T-helper 1 cell (primary cell): ENCODE measurements at places on chromosomes 13 and 19.

DNA sequence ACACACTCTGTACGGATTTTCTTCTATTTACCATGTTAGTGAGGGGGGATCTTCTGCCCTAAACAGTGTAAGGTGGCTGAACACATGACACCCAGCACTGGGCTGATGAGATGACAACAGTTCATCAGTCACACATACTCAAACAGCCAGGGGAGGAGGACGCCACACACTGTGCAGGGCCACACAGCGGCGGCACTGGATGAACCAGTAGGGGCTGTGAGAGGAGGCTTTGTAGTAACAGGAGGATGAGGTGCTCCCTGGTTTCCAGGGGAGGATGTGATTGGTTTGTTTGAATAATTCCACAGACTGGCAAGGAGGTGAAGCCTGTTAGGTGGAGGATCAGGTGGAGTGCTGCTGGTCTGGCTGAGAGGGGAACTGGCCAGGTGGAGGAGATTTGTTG is 16.3 kb upstream of the GTF3A start:
- DNase-seq, result no peak

GRCh38 chr13:99371956-99372355 is 64.8 kb upstream of the GPR183 start:
- peak; percentile 69 for DNase-seq

- DNase-seq, result peak; percentile 10
These were observed 609 bp downstream of the ZAR1L start for GRCh38 chr13:32314271-32315237.

- no peak for DNase-seq
These were observed 165.2 kb downstream of the SHISA2 start for GRCh38 chr13:25886438-25887214.

- DNase-seq, result peak; percentile 37
These were observed 22.2 kb downstream of the SIGLEC5 start for GRCh38 chr19:51607920-51608562.

DNA sequence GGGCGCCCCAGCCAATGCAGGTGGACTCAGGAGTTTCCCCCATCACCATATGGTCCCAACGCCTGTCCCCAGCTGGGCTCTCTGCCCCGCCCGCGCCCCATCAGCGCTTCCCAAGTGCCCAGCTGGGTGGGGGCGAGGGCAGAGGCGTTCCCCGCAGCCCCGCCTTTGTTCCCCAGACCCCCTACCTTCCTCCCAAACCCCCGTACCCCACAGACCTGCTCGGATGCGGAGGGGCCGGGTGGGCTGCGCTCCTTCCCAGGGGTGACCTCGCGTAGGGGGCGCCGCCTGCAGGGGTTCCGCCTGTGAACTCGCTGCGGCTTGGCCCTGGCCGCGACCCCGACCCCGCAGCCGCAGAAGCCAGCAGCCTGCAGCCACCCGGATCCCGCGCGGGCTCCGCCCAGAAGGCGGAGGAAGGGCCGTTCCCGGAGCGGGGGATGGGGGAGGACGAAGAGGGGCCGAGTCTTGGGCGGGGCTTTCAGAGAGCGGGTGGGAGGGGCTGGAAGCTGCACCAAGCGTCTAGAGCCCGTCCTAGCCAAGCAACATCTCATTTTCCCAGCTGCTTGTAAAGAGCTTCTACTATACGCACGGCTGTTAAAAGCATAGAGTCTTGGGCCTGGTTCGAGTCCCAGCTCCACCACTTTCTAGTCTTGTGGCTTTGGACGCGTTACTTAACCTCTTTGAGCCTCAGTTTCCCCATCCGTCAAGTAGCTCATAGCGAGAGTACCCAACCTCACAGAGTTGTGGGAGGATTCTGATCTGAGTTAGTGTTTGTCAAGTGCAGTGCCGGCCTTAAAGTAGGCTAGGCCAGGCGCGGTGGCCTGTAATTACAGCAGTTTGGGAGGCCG is at the start of gene RAB3D:
TSS of gene RAB3D (minus strand) at position 404 of the 845 bp plus-strand sequence. CDS start 2,258 bp downstream, outside the sequence.
- DNase-seq, result peak; percentile 72

DNA sequence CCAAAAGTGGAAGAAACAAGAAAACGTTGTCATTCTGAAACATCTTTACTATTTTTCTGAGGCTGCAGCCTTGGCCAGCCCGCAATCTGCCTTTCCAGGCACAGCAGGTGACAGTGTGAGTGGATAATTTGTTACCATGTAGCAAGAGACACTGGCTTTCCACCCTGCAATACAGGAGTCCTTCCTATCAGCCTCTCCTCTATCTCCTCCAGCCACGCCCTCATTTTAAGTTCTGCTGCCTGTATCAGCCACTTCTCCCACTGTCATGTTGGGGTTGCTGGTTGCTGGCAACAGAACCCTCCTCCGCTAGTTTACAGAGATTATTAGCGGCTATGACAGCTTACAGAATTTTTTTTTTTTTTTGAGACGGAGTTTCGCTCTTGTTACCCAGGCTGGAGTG is 7.7 kb upstream of the LGALS7 start:
- no peak for DNase-seq

DNA sequence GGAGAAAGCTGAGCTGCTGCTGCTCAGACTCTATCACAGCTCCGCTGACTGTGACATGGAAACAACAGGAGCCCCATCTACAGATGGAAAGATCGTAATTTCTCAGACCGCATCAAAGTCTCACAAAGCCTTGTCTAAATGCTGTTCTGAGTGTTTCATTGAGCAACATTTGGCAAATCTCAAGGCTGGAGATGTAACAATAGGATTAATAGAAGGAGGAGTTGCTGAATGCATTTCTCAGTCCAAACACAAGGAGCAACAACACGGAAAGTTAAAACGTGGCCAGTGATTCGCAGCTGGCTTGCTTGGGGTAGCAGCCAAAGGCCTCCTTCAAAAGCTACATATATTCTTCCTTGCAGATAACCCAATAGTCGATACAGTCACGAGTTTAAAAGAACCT is 55.7 kb downstream of the MRPL57 start:
- DNase-seq, result no peak

GRCh38 chr13:38419312-38419873 is 69.7 kb downstream of the UFM1 start:
- DNase-seq, result no peak

- DNase-seq, result no peak
These were observed 36.2 kb upstream of the TRPC4 start for GRCh38 chr13:37905736-37906135.

GRCh38 chr19:16623576-16623975 is 4.4 kb downstream of the MED26 start:
- no peak for DNase-seq

DNA sequence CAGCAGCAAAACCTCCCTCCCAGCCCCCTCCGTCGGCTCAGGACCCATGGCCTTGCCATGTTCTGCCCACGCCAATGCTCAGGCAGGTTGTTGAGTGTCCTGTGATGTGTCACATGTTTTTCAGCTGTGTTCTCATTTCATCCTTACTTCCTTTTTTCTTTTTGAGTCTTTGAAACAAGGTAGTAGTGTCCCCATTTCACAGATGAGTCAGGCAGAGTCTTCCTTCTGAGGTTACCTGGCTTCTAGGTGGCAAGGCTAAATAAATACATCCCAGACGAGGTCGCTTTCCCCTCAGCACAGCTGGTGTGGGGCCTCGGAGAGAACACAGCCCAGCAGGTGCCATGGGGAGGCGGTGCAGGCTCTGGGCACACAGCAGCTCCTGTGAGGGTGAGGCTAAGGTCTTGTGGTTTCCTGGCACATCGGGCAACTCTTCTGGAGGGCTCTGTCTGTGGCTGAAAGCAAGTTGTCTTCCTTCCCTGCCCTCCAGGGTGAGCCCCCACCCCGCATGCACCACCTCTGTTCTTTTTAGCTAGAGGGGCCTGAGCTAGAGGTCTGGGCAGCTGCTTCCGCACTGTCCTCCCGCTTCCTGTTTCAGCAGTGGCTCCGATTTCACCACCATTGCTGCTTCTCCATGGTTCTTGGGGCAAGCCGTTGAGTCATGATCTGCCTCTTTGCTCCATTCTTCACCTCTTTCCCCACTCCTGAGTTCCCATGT is 15.1 kb downstream of the PRAM1 start:
- peak; percentile 38 for DNase-seq

DNA sequence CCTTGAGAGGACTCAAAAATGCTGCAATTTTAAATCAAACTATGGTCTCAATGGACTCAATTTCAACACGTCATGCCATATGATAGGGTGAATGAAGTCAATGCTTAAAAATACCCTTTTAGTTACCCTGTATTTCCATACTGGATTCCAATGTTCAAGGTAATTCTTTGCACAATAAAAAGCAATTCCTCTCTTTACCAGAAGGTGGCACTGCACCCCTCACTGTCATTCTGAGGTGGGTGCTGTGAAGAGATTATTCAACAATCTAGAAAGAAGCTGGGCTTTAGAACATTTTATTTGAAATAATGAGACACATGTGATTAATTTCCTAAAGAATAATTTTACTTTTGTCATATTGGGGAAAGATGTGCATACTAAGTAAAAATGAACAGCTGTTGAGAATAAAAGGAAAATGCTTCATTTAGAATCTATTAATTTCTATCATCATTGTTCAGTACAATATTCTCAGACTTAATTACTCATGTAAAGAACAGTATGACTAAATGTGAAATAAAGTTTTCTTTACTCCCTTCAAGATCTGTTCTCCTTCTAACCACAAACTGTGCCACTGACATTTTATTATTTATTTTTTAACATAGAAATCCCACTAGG is 789.1 kb downstream of the GPC5 start:
- DNase-seq, result no peak

GRCh38 chr13:36673838-36674326 is at the start of gene SERTM1:
TSS of gene SERTM1 (plus strand) at chr13:36674020. CDS start at chr13:36695079, 21,059 bp downstream.
- DNase-seq, result no peak

DNA sequence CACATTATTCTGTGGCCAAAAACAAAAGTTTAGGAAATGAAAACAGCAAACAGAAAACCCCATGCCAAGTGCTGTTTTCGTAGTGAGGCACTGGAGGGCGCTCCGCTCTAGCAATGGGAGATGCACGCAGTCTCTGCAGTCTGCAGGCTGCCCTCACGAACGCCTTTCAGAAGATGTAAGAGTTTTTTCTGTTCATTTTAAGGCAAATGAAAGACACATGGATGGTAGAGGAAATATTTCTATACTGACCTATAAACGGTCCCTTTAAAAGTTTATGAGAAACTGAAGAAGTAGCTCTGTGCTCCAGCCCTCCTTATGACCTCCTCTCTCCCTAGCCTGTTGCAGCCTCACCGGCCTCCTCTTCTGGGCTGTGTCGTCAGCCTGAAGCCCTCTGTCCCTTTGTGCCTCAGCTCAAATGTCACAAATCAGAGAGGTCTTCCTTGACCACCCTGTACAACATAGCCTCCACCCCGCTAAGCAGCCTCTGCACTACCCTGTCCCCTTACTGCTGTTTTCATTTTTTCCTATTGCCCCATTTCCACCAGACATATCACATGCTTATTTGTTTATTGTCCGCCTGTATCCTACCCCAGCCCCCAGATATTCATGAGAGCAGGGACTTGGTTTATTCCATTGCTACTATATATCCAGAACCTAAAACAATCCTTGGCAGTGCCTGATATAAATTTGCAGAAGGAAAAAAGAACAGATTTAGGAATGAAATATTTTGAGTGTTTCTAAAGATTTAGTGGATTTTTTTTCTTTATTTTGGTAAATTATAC is 116.4 kb downstream of the TM9SF2 start:
- DNase-seq, result no peak

DNA sequence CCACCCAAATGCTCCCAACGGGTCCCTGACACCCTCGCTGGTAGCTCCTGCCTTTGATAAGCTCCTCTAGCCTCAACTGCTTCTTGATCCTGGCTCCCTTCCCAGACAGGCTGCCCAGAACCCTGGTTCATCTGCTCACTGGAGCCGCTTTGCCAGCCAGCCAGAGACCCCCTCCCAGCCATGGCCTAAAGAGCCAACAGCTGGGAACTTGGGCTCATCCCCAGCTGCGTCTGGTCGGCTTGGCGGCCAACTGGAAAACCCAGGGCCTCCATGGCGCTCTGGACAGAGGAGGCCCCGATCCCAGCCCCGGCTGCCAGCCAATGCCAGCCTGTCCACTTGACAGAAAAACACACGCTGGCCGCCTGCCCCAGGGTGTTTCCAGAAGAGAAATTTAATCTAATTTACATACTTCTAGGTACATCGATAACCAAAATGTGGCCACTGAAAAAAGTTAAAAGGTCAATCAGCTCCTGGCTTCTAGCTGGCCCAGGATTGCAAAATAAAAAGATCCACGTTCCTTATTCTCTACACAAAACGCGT is 3.0 kb upstream of the AKAP8L start:
- DNase-seq, result no peak

DNA sequence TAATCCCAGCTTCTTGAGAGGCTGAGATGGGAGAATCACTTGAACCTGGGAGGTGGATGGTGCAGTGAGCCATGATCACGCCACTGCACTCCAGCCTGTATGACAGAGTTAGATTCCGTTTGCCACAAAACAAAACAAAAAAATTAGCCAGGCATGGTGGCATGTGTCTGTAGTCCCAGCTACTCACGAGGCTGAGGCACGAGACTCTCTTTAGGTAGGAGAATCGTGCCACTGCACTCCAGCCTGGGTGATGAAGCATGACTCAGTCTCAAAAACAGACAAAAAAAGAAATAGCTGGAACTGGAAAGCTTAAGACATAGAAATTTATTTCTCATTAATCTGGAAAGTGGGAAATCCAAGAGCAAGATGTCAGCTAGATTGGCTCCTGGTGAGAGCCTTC is 20.2 kb upstream of the ZNF808 start:
- no peak for DNase-seq

GRCh38 chr19:54248016-54248601 is 5.5 kb upstream of the LILRA6 start:
- DNase-seq, result no peak

DNA sequence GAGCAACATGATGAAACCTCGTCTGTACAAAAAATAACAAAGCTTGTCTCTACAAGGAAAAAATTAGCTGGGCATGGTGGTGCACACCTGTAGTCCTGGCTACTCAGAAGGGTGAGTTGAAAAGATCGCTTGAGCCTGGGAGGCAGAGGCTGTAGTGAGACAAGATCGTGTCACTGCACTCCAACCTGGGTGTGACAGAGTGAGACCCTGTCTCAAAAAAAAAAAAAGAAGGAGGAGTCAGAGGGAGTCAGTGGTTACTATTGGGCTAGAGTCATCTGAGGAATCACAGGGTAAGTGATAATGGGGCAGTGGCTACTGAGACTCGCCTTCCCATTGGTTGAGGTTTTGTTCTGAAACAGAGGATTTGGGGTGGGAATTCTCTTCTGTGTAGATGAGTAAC is 1.9 kb upstream of the GPI start:
- no peak for DNase-seq

DNA sequence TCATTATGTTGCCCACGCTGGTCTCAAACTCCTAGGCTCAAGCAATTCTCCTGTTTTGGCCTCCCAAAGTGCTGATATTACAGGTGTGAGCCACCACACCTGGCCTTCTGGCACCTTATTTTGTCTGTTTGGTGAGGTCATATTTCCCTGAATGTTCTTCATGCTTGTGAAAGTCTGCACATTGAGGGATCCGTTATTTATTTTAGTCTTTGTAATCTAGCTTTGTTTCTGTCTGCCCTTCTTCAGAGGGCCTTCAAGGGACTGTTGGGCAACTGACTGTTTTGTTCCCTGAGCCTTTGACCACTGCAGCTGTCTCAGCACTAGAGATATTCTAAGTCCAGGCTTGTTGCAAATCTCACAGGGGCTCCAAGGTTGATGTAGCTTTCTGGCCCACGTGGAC is 110.5 kb upstream of the RFC3 start:
- DNase-seq, result no peak
